Stimulated activated CD4-positive, alpha-beta T cell treated with anti-CD3 and anti-CD28 coated beads, Interleukin-15, amount 100 ng/mL, for 24 hours (primary cell): ENCODE measurements at places on chromosomes 12 and 14.

- DNase-seq = peak; percentile 44
These were observed 620 bp downstream of the PGAM5 start for GRCh38 chr12:132711080-132711843.

DNA sequence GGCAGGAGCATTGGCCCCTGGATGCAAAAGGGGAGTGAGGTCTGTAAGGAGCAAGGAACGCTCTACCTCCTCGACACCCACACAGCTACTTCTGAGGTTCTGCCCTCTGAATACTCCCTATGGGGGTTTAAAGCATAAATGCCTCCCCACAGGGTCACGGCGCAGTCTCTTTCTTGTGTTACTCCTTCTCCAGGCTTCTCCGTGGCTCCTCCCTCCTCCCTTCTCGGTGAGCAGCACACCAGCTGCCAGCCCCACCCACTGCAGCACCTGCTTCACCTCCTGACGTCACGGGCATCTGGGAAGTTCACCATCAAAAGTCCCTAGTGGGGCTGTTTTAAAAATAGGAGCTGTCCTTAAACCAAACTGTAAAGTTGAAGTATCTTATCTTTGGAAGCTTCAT, 67.3 kb downstream of the SPTB start:
- peak; percentile 39 for DNase-seq

DNA sequence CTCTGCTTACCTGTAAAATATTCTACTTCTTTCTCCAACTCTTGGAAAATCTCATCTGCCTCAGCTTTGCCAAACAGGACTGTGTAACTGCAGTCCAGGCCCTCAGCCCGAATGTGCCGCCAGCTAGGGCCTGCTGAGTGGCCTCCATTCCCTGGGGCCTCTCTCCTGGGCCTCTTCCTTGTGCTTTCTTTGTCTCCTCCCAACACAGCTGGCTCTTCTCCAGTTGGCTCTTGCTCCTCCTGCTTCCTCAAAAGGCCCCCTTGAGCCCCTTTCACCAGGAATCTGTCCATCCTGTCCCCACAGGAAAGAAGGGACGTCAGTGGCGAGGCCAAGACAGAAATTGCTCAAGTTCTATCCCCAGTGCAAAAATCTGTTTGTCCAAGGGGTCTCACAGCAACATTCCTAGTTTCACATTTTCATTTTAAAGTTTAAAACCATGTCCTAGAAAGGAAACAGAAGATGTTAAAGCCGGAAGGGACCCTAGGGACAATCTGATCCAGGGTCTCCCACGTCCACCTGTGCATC, 713 bp downstream of the ALKBH2 start:
- peak; percentile 15 for DNase-seq

- DNase-seq = no peak
These were observed 2.6 kb downstream of the WNK1 start for GRCh38 chr12:754851-755562.

GRCh38 chr14:89291351-89291940, 125.6 kb downstream of the FOXN3 start:
- no peak for DNase-seq

DNA sequence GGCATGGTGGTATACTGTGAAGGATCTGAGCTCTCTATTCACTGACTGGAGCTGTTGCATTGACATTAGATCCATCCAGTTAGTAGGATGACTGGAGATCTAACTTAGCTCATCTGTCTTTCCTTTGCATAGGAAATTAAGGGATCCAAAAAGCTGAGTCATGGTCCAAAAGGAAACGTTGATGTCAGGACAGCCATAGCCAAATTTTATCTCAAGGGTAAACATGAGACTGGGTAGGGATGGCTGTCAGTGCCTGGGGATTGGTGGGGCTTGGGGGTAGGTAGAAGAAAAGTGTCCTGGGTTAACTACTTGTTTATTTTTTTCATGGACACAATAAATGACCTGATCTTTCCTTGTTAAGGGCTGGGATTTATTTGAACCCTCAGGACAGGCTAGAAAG, 4.6 kb downstream of the FAM177A1 start:
- no peak for DNase-seq

DNA sequence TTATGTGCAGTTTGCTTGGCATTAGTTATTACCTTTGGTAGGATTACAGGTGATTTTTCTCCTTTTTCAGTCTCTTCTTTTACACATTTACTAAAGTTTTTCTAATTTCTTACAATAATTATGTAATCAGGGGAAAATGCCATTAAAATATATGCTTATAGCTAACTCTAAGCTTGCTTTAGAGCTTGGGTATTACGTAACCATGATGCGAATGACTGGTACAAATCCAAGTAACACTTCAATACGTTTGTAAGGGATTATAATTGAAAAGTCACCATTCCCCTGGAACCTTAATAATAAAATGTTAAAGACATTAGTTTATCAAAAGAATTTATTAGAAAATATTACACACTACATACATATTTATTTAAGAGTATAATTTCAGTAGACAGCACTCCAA, 71.6 kb downstream of the SCAF11 start:
- DNase-seq = no peak
